ENCODE measurements at places on chromosomes 2 and 18. TPM values are rescaled to one million over a fixed set of nuclear protein-coding genes. Genes with fewer than 3 reads are reported as not detected.

- no peak overlapping the region for H3K4me3 ChIP-seq
- H3K27me3 ChIP-seq, result no peaks in the 10 kb centered on the region
- H3K4me1 ChIP-seq, result peaks cover 4% of the 10 kb centered on the region
- no peak overlapping the region for H3K27ac ChIP-seq
- no peaks in the 10 kb centered on the region for H3K36me3 ChIP-seq
These were observed 83.3 kb downstream of the SP3 start for GRCh38 chr2:173881886-173882285.

PHOSPHO2 gene
- 5.4 TPM for total RNA-seq

- H3K4me1 ChIP-seq, result no peaks in the 10 kb centered on the region
- H3K27ac ChIP-seq, result no peak overlapping the region
- H3K36me3 ChIP-seq, result no peaks in the 10 kb centered on the region
- H3K27me3 ChIP-seq, result no peaks in the 10 kb centered on the region
- no peak for DNase-seq
- no peak overlapping the region for H3K4me3 ChIP-seq
These were observed 6.4 kb upstream of the ATP9B start for GRCh38 chr18:79062806-79063205.

DNA sequence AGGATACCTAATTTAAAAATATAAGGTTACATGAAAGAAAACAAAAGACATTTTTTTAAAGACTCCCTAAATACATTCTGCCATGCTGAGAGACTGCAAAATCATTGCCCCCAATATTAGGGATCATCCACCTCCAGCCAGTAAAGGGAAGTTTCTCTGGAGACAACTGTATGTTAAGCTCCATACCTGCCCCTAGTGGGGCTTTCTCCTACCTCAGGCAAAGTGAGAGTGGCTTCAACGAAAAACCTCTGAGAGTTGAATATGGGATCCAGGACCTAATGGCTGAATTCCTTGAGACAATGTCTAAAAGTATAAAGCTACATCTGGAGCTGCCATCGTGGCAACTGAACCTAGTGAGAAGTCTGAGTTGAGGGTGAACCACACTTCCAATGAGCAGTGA is 248.1 kb upstream of the FIGN start:
- H3K27ac ChIP-seq, result no peak overlapping the region
- H3K4me3 ChIP-seq, result no peak overlapping the region
- DNase-seq, result no peak
- H3K36me3 ChIP-seq, result no peaks in the 10 kb centered on the region

DNA sequence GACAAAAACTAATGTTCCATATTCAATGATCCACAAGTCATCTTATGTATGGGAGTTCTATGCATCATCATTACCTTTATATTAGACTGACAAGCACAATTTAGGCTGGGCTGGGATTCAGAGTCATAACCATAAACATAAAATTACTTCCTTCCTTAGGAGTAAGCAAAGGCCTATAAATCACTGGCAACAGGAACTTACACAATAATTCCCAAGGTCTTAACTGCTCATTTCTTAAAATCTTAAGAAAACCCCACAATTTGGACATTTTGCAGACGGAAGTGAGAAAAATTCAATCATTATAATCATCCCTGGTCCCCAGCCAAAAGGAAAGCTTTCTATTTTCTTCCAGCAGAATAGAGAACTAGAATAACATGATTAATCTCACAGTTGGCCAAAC is 232.3 kb downstream of the DYM start:
- no peaks in the 10 kb centered on the region for H3K36me3 ChIP-seq
- peaks cover 16% of the 10 kb centered on the region for H3K4me1 ChIP-seq
- no peak for DNase-seq
- H3K27me3 ChIP-seq, result no peaks in the 10 kb centered on the region
- no peak overlapping the region for H3K27ac ChIP-seq

- no peaks in the 10 kb centered on the region for H3K4me1 ChIP-seq
- H3K4me3 ChIP-seq, result no peak overlapping the region
- no peak for DNase-seq
- H3K36me3 ChIP-seq, result no peaks in the 10 kb centered on the region
- no peak overlapping the region for H3K27ac ChIP-seq
These were observed 83.3 kb upstream of the SALL3 start for GRCh38 chr18:78896111-78896905.

GRCh38 chr18:31161757-31162418 is 768 bp downstream of the DSC1 start:
- no peaks in the 10 kb centered on the region for H3K27me3 ChIP-seq
- no peaks in the 10 kb centered on the region for H3K4me1 ChIP-seq
- no peak overlapping the region for H3K4me3 ChIP-seq
- no peaks in the 10 kb centered on the region for H3K36me3 ChIP-seq
- H3K27ac ChIP-seq, result peak overlapping the region; percentile 35

MMADHC gene
- total RNA-seq, result 130 TPM

GRCh38 chr2:32532961-32533360 is 94.9 kb upstream of the TTC27 start:
- DNase-seq, result no peak
- H3K27me3 ChIP-seq, result no peaks in the 10 kb centered on the region
- H3K36me3 ChIP-seq, result peaks cover 43% of the 10 kb centered on the region
- H3K27ac ChIP-seq, result no peak overlapping the region
- no peaks in the 10 kb centered on the region for H3K4me1 ChIP-seq

DNA sequence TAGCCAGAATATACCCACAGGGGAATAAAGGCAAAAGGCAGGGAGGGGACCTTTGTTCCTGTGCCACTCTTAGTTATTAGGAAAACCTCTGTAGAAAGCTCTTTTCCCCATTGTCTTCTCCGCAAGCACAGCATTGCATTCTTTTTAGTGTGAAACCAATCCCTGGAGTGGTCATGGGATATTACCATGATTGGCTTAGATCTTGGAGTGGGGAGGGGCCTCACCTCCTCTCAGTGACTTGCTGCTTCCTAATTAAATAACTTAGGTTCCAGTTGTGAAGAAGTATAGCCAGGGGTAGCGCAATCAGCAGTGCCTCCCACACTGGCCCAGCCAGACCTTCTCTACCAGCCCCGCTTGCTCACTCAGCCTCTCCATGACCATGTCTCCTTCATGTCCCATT is 49.9 kb upstream of the AFF3 start:
- no peaks in the 10 kb centered on the region for H3K36me3 ChIP-seq
- no peaks in the 10 kb centered on the region for H3K27me3 ChIP-seq
- peak overlapping the region; percentile 44 for H3K27ac ChIP-seq
- no peak overlapping the region for H3K4me3 ChIP-seq

GRCh38 chr2:88608184-88608583 is 19.1 kb downstream of the EIF2AK3 start:
- no peak for DNase-seq
- no peaks in the 10 kb centered on the region for H3K27me3 ChIP-seq
- peaks cover 12% of the 10 kb centered on the region for H3K4me1 ChIP-seq
- no peaks in the 10 kb centered on the region for H3K36me3 ChIP-seq
- H3K27ac ChIP-seq, result peak overlapping the region; percentile 0

DNA sequence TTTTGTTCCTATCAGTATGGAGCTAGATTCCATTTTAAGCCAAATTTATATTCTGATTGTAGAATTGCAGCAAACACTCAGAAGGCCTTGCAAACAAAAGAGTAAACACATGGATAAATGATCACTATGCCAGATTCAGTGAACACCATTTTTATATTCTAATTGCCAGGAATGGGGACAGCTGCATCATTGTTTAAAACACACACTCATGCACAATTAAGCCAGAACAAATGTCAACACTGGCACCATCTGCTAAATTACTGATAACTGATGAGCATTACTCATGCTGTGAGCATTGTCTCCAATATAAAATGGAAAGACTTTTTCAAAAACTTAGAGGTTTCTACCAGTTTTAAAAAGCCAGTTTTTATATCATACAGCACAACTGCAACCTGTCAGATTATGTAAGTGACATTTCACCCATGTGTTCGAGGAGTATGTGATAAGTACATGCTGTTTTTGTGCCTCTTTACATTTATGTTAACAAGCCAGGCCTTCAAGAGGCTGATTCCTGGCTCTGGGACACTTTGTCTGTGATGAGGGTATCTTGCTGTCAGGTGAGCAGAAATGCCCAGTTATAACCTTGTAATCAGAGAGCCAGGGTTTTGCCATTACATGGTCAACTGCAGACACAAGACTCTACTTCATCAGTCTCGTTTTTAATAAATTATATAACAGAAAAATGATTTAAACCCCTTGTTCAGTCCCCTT is 4.4 kb upstream of the ST8SIA5 start:
- H3K4me1 ChIP-seq, result peaks cover 20% of the 10 kb centered on the region
- no peak overlapping the region for H3K4me3 ChIP-seq
- H3K27me3 ChIP-seq, result peaks cover 15% of the 10 kb centered on the region
- DNase-seq, result no peak
- H3K27ac ChIP-seq, result no peak overlapping the region

- no peaks in the 10 kb centered on the region for H3K4me1 ChIP-seq
- no peaks in the 10 kb centered on the region for H3K36me3 ChIP-seq
- no peaks in the 10 kb centered on the region for H3K27me3 ChIP-seq
- DNase-seq, result no peak
- no peak overlapping the region for H3K4me3 ChIP-seq
These were observed 28.9 kb downstream of the NYAP2 start for GRCh38 chr2:225428360-225428759.

AQP12A gene
- total RNA-seq, result not detected

GRCh38 chr2:49845671-49846070 is 691.4 kb upstream of the FSHR start:
- no peak overlapping the region for H3K4me3 ChIP-seq
- H3K36me3 ChIP-seq, result no peaks in the 10 kb centered on the region
- DNase-seq, result no peak
- H3K27me3 ChIP-seq, result no peaks in the 10 kb centered on the region
- H3K4me1 ChIP-seq, result no peaks in the 10 kb centered on the region
- H3K27ac ChIP-seq, result no peak overlapping the region

GRCh38 chr2:193270816-193271215 is 1076.1 kb upstream of the TMEFF2 start:
- no peak overlapping the region for H3K27ac ChIP-seq
- H3K4me3 ChIP-seq, result no peak overlapping the region
- no peak for DNase-seq
- no peaks in the 10 kb centered on the region for H3K36me3 ChIP-seq
- H3K27me3 ChIP-seq, result no peaks in the 10 kb centered on the region

GRCh38 chr2:120379916-120380893 is 34.3 kb downstream of the INHBB start:
- no peaks in the 10 kb centered on the region for H3K4me1 ChIP-seq
- no peak overlapping the region for H3K4me3 ChIP-seq
- peaks cover 34% of the 10 kb centered on the region for H3K27me3 ChIP-seq
- no peak overlapping the region for H3K27ac ChIP-seq

DNA sequence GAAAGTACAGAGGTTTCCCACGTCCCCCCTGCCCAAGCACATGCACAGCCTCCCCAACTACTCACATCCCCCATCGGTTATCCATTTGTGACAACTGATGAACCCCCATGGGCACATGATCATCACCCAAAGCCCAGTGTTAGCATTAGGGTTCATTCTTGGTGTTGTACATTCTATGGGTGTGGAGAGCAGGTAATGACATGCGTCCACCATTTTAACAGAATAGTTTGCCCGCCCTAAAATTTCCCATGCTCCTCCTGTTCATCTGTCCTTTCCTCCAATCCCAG is 74.3 kb downstream of the LONRF2 start:
- no peak for DNase-seq
- H3K27me3 ChIP-seq, result no peaks in the 10 kb centered on the region
- no peak overlapping the region for H3K27ac ChIP-seq

- H3K27me3 ChIP-seq, result no peaks in the 10 kb centered on the region
- H3K4me1 ChIP-seq, result no peaks in the 10 kb centered on the region
- no peak for DNase-seq
- no peak overlapping the region for H3K27ac ChIP-seq
These were observed 287.5 kb downstream of the OSR1 start for GRCh38 chr2:19070886-19071285.

GRCh38 chr18:22153428-22153827 is 16.0 kb upstream of the GATA6 start:
- H3K27ac ChIP-seq, result no peak overlapping the region
- H3K4me1 ChIP-seq, result no peaks in the 10 kb centered on the region
- H3K27me3 ChIP-seq, result peaks cover 6% of the 10 kb centered on the region
- no peaks in the 10 kb centered on the region for H3K36me3 ChIP-seq
- no peak for DNase-seq
- no peak overlapping the region for H3K4me3 ChIP-seq

DNA sequence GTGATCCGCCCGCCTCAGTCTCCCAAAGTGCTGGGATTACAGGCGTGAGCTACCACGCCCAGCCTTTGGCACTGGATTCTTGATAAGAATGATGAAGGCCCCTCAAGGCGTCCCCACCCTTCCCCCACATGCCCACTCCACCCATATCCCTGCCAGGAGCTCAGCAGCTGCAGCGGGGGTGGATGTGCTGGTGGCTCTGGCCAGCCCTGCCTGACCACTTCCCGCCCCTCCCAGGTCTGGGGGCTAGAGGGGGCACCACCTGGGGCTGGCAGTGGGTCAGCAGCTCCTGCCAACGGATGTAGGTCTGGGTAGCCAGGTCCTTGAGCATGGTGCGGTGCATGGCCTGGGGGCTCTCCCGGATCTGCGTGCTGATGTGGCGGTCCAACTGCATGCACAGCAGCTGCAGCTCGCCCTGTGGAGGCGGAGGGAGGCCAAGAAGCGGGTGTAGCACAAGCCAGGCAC is 7.8 kb upstream of the SEMA4C start:
- H3K27ac ChIP-seq, result no peak overlapping the region
- H3K27me3 ChIP-seq, result no peaks in the 10 kb centered on the region
- no peaks in the 10 kb centered on the region for H3K36me3 ChIP-seq
- no peak overlapping the region for H3K4me3 ChIP-seq
- peaks cover 9% of the 10 kb centered on the region for H3K4me1 ChIP-seq

SERPINB3 gene
- total RNA-seq, result not detected

GRCh38 chr18:79809482-79810192 is 11.9 kb downstream of the KCNG2 start:
- no peak overlapping the region for H3K27ac ChIP-seq
- H3K27me3 ChIP-seq, result no peaks in the 10 kb centered on the region
- H3K4me1 ChIP-seq, result no peaks in the 10 kb centered on the region
- peak; percentile 13 for DNase-seq
- H3K4me3 ChIP-seq, result no peak overlapping the region
- no peaks in the 10 kb centered on the region for H3K36me3 ChIP-seq

PTMA gene
- 334 TPM for total RNA-seq

DNA sequence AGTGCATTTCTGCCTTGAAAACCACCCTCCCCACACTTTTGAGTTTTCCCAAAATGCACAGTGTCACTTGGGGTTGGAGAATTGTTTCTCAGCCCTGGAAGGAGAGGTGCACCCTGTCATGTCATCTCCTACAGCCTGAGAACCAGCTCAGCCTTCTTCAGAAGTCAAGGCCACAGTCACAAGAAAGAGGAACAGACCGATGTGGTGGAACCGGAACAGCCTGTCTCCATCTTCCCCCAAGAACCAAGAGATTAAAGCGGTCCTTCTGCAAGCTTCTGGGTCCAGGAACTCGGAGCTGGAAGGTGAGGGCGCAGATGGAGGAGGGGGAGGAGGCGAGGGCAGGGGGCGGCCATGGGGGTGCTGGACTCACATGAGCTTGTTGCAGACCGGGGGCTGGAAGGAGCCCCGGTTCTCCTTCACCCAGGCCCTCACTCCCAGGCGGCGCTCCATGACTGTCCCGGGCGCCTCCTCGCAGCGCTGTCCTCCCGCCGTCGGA is 248 bp downstream of the HAAO start:
- H3K36me3 ChIP-seq, result no peaks in the 10 kb centered on the region
- H3K4me3 ChIP-seq, result peak overlapping the region; percentile 77
- no peaks in the 10 kb centered on the region for H3K4me1 ChIP-seq
- no peak for DNase-seq
- H3K27ac ChIP-seq, result peak overlapping the region; percentile 79

GNLY gene
- 2.1 TPM for total RNA-seq

- H3K36me3 ChIP-seq, result no peaks in the 10 kb centered on the region
- H3K4me1 ChIP-seq, result peaks cover 5% of the 10 kb centered on the region
- no peaks in the 10 kb centered on the region for H3K27me3 ChIP-seq
- H3K27ac ChIP-seq, result no peak overlapping the region
These were observed 10.6 kb downstream of the FAP start for GRCh38 chr2:162232671-162233070.
